AG10803 (cell line): ENCODE measurements at places on chromosomes 12 and 14.

DNA sequence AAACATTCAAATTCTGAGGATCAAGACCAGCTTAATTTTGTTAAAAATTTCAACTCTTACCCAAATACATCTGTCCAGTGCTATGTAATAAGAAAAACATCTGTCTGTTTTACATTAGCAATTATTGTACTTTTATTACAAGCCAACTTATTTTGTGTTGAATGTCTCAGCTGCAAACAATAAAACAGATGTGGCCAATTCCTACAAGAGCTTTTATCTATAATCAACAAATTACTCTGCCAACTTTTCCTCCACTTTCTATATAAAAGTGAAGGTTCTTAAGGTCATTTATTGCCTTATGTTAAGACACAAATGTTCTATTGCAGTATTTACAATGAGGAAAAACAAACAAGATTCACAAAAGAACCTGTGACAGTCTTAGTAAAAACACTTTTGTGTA lies 72.7 kb downstream of the NOVA1 start:
- DNase-seq, result peak; percentile 18

DNA sequence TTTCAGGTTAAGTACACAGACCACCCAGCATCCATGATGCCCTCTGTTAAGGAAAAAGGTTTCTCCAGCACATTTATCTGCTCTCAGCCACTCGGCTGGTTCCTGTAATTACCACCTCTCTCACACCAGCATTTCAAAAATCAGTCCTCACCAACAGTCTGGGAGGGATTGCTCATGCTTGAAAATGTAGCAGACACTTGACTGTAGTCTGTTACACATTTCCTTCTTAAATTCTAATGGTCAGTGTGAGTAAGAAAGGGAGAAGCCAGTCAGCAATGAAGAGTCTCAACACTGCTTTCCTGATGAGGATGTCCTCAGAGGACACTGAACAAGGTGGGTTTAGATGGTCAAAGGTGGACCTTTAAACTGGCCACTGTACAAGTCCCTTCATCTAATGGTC lies 6.0 kb downstream of the ZBTB39 start:
- no peak for DNase-seq

GRCh38 chr14:76380991-76381390 lies 5.1 kb downstream of the ESRRB start:
- no peak for DNase-seq

GRCh38 chr12:843609-844008 lies 91.2 kb downstream of the WNK1 start:
- DNase-seq, result no peak

DNA sequence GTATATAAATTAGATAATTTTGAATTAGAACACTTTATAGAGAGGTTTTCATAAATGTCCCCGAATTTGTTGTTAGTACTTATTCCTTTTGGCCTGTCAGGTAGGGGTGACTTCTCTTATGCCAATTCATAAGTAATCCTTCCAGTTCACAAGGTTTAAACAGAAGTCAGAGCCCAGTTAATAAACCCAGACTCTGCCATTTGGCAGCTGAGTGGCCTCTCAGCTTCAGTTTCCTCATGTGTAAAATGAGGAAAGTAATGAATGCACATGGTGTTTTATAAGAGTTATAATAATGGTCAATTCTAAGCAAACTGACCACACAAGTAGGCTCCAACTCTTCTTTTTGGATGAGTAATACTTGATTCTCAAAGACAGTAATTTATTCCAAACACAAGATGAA lies 10.3 kb downstream of the MTERF2 start:
- no peak for DNase-seq

- no peak for DNase-seq
Measured at GRCh38 chr14:76012354-76012753, 26.8 kb downstream of the IFT43 start.
